ENCODE measurements at places on chromosomes 3 and 15. TPM values are rescaled to one million over a fixed set of nuclear protein-coding genes. Genes with fewer than 3 reads are reported as not detected.

- no peak for DNase-seq
These were observed 282.3 kb downstream of the XXYLT1 start for GRCh38 chr3:194988495-194989165.

DNA sequence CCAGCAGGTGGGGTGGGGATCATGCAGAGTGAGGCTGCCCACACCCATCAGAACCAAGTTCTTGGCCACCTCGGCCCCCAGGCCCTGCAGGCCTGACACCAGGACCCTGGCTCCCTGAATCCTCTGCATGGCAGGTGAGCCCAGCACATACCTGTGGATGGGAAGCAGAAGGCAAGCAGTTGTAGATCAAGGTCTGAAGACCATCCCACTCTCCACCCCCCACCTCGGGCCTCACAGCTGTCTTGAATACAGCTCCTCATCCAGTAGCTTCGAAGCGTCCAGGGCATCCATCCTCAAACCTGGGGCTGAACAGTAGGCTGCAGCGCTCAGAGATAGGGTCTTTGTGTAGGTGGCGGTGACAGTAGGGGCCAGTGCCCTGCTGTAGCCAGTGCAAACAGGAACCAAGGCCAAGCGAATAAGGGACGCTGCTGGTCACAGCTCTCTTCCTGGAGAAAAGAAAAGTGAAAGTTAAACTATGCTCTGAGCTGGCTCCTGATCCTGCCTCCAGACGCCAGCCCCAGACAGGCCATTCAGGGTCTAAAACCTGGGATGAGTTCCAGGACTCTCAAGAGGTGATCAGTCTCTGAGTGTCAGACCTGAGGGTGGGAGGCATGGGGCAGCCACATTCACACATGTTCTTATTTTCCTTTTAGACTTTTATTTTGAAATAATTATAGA, at the start of gene UBA7:
TSS of gene UBA7 (minus strand) at position 457 of the 678 bp plus-strand sequence. CDS start at position 291, 166 bp downstream.
- DNase-seq, result peak; percentile 63

GRCh38 chr15:78044407-78045155, 32.9 kb downstream of the TBC1D2B start:
- no peak for DNase-seq

- no peak for DNase-seq
These were observed 244.7 kb upstream of the MRPL3 start for GRCh38 chr3:131747466-131747865.

DNA sequence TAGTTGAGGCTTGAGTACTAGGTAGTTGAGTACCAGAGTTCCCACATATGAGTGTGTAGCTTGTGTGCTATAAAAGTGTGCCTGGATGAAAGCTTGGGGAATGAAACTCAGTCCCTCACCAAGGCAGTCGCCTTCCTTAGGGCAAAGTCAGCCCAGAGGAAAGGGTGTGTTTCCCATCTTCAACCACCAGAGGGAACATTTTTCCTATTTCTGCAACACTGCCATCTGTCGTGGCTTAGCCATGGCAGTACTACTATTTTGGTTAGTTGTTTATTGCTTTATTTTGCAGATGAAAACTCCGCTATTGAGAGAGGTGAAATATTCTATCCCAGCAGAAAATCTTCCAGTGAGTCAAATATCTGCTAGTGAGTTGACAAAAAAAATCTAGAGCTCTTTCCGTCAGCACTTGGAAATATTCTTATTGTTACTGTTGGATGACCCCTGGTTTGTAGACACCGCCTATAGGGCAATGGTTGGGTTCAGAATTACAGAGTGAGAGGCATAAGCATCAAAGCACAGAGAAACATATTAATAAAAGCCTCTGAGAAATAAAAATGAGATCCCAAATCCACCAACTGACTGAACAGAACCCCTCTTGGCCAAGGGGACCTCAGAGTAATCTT, 239.9 kb downstream of the CPNE4 start:
- DNase-seq, result no peak

DNA sequence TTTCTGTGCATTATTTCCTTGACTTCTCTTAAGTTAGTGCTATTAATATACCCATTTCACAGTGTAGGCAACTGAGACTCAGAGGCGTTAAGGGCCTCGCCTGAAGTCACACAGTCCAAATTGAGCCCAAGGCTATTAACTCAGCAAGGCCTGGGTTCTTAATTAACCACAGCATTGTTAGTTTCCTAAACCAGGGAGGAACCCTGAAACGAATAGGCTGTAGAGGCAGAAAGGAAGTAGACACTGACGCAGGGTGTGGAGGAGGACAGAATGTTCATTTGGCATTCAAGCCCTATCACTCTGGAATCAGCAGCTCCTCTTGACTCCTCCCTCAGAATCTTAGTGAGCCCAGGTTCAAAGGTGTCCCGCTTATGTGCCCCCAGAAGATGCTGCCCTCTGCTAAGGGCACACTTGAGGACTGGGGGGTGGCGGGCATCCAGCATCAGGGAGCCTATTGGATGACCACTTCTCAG, 13.9 kb downstream of the ARHGEF3 start:
- DNase-seq, result no peak

GRCh38 chr3:97959872-97960271, 12.4 kb downstream of the RIOX2 start:
- no peak for DNase-seq

Gene MNS1
- 0.70 TPM for total RNA-seq

Gene ZNF660
- 0.54 TPM for total RNA-seq

Gene SETD5
- total RNA-seq, result 157 TPM

Gene ACOX2
- 162 TPM for total RNA-seq

Gene C3orf20
- total RNA-seq, result not detected

Gene PRTG
- 0.19 TPM for total RNA-seq

Data from Peyer's patch (tissue), 4 donors.